ENCODE measurements at places on chromosomes 4 and X.

- no peak for DNase-seq
Measured at GRCh38 chr4:90215286-90215685, 88.1 kb downstream of the CCSER1 start.

DNA sequence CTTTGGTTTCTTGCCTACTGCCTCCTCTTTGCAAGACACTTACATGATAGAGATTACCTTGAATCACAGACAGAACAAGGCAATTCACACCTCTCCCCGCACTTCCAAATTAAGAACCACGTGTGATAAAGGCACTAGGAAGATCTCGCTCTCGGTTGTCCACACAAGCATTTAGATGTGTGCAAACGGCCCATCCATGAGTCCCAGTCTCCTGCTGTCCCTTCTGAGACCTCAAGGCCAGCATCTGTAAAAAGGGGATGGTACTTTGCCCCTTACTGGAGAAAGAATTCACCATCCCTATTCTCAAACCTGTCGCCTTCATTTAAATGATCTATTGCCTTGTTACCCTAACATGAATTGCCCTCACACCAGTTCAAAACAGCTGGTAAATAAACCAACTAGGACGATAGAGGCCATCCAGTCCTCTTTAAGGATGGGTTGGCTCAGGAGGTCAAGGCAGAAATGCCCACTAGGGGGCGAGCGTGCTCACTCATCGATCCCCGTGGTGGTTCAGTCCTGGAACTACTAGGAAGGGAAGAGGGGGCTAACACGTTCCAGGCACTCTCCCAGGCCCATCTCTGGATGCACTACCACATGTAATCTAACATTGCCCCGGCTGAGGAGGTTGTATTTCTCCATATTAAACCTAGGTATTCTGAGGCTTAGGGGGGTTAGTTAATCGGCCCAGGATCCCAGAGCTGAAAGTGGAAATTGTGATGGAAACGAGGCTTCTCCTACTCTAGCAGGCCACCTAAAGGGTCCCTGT is 95.8 kb downstream of the DHX15 start:
- DNase-seq: peak; percentile 87

DNA sequence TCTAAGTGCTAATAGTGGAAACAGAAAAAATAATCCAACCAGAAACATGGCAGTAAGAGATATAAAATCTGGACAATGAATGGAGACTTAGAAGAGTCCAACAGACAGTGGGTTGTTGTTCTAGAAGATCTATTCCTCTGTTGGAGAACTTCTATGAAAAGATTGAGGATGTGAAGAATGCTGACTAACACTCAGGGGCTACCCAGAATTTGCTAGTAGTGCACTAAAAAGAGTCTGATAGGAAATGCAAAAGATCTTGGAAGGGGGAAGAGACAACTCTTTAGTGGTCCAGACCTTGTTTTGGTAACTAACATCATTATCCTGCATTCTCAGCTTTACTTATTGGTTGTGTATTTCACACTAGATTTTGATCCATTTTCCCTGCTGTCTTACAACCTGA is 77.9 kb downstream of the SMARCA1 start:
- no peak for DNase-seq

DNA sequence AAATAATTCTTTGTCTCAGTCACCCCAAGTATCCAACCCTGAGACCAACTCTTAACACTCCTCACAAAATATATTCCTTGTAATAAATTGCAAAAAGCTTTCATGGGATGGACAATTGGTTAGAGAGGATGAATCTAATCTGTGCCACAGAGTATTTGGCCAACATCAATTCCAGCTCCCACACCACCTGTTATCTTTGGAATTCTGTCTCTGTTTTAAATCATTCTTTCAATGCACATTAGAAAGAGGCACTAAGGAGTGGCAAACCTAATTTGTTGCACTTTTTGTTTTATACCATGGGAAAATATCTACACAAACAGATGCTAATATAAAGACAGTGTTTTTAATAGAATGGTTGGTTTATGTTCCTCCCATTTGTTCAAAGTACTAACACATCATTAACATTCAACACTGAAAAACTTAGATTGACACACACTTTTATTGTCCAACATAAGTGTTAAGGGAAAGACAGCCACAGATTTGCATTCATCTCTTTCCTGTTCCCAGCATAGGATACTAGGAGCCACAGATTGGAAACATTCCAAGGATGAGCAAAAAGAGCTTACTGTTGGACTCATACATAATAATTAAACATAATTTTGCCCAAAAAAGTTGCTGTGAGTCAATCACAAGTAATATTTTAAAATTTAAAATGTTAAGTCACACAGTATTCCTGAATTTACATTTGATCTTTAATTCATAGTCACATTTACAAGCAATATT is 116.4 kb downstream of the PPA2 start:
- no peak for DNase-seq

DNA sequence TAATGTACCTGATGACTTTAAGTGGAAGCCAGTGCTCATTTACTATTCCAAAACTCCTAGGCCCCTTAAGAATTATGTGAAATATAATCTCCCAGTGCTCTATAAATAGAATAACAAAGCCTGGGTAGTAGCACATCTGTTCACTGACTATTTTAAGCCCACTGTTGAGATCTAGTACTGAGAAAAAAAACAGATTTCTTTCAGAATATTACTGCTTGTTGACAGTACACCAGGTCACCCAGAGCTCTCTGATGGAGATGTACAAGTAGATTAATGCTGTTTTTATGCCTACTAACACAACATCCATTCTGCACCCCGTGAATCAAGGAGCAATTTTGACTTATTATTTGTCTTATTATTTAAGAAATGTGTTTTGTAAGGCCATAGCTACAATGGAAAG is 75.7 kb downstream of the FAM47C start:
- DNase-seq: no peak

- DNase-seq: no peak
Measured at GRCh38 chr4:67765401-67765800, 11.2 kb upstream of the GNRHR start.

- DNase-seq: no peak
Measured at GRCh38 chrX:2692221-2693112, 1.4 kb downstream of the CD99 start.

DNA sequence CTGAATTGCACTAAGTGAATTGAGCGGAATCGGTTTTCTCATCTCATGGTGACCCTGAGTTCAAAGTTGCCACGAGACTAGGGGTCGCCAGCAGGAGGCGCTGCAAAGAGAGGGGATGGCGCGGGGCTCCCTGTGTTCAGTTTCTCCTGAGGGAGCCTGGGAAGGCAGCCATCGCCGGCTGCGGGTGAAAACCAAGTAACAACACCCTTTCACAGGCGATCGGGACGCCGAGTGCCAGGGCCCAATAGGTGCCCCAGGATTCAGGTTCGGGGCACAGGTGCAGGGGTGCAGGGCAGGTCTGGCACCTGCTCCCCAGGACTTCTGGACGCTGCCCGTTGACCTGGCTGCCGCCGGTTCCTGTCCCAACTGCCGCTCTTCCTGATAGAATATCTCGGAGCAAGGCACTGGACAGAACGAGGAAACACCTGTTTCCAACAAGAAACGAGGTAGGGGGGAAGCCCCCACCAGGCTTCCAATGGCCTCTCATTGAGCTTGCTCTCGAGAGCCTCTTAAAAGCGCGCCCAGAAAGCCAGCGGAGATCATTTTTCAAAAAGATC is 1.1 kb upstream of the FGF16 start:
- DNase-seq: no peak

DNA sequence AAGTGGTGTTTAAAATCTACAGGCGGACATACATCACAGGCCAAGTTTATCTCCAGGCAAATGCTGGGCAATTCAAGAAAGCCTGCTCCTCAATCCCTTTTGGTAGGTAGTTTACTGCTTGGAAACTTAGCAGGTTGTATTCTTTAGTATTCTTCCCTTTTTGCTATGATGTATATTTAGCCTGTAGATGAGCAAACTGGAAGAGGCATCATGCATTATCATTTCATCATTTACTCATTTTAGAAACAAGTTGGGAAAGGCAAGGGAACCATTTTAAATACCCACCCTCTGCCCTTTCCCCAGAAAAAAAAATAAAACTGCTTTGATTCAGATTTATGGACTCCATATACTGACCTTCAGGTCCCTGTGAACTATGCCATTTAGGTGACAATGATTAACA is 213.2 kb downstream of the CAMK2D start:
- DNase-seq: no peak

DNA sequence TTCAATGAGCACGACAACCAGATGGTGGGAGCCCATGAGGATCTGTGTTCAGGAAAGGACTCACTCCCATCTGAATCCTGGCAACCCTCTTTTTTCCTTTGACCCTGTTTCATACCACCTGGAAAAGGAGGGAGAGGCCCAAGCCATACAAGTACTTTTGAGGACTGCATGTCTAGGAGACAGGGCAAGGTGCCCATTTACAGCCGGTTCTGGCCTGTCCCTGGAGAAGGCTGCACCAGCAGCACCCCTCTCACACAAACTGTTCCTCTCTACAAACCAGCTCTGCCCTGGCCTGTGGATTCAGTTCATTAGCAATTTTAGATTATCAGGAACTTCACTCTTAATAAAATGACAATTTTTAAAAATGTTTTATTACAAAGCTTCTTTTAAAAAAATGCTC is 57.5 kb downstream of the HADH start:
- DNase-seq: no peak

DNA sequence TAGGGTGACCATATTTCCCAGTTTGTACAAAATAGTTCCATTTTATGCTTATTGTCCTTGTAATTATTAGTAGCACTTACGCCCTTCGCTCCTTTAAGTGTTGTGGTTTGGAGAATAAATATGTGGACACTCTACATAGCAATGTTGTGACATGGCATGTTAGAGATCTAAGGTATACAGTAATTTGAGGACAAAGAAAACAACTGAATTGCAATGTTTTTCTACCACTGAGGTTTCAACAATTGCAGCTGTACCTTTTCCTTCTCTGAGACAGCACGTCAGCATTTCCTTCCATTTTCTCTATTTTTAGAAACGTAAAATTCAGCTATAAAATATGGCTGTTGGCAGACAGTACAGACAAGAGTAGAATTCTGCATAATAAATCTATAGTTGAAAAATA is 323.1 kb downstream of the MAPK10 start:
- DNase-seq: no peak

DNA sequence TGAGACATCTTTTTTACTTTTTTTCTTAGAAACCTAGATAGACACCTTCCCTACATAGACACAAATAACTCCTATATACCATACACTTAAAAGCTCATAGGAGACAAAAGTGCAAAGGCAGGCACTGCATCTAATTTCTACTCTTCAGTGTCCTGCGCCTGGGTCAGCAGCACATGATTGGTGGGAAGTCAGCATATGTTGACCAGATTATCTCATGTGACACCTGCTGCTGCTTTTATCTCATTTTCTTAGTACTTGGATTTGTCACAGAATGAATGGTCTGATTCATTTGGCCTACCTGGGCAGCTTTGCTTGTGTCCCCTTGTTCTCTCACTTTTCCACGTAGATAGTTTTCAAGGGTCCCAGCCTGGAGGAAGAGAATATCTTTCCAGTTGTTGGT is 24.9 kb upstream of the LNX1 start:
- no peak for DNase-seq

- DNase-seq: no peak
Measured at GRCh38 chr4:161134795-161135194, 1029.0 kb downstream of the FSTL5 start.

GRCh38 chr4:63170923-63171322 is 1238.3 kb downstream of the TECRL start:
- DNase-seq: no peak

- DNase-seq: no peak
Measured at GRCh38 chr4:56215901-56216300, 171.4 kb downstream of the AASDH start.

DNA sequence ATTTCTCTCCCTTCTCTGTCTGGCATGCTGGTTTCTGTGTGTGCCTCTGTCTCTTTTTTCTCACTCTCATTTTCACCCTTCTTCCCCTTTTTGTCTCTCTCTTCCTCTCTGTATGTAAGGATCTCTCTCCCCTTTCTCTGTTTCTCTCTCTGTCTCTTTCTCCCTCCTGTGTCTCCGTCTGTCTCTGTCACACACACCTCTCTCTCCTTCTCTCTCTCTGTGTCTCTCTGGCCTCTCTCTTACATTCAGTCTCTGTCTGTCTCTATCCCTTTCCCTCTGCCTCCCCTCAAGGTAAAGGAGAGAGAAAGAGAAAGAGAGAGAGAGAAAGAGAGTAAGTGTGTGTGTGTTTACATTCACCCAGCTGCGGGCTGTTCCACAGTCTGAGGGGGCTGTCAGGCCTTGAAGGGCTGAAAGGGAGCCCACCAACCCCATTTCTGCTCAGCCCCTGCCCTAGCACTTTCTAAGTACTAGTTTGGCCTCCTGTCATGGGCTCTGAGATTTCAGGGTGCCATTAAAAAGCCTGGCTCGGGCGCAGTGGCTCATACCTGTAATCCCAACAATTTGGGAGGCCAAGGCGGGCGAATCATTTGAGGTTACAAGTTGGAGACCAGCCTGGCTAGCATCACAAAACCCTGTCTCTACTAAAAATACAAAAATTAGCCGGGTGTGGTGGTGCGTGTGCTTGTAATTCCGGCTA is 9.6 kb upstream of the TSPYL2 start:
- no peak for DNase-seq

DNA sequence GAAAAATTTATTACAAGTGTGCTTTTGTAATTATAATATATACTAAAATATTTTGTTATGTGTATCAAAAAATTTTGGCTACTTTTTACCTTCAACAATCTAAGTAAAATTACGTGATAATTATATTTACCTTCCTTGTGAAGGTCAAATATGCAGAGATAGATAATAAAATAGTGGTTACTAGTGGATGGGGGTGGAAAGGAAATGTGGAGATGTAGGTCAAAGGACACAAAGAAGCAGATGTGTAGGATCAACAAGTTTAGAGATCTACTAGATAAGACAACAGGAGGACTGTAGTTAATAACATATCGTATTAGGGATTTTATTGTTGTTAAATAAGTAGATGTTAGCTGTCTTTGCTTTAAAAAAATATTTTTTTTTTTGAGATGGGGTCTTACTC is 21.3 kb downstream of the HERC5 start:
- DNase-seq: no peak

GRCh38 chrX:10636337-10636736 is 16.0 kb upstream of the MID1 start:
- DNase-seq: no peak

- DNase-seq: no peak
Measured at GRCh38 chrX:55342533-55343501, 78.1 kb upstream of the PAGE3 start.

Data from omental fat pad (tissue), 4 donors.